ENCODE measurements at places on chromosomes 3 and 15. TPM values are rescaled to one million over a fixed set of nuclear protein-coding genes. Genes with fewer than 3 reads are reported as not detected.

- no peak for DNase-seq
These were observed 438.8 kb upstream of the TGFBR2 start for GRCh38 chr3:30167541-30168011.

DNA sequence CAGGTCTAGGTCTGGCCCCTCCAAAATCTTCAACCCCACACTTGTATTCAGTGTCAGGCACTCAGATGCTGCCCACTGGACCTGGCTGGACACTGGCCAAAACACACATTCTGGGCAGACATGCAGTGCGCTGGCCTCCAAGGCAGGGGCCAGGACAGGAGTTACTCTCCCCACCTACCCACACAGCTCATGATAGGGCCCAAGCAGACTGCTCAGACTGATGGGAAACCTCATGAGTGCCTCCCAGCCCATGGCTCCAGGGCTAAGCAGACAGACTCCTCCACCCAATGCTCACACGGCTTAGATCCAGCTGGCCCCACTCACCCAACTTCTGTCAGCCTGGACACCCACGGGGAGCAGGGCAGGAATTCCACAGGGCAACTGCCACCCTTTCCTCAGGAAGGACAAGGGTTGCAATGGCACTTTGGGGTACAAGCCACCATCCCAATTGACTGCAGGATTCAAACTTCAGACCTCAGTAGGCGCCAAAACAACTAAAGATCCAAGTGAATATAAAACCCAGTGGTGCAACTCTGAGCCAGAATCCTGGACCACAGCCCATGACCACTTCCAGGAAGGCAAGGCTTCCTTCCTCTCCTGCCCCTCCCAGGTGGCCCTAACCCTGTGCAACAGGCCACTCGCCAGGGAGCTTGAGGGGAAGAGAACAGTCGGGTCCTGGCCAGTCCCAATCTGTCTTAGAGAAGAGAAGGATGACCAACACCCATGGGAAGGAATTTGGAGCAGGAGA, 1.4 kb downstream of the LTF start:
- DNase-seq, result no peak

- no peak for DNase-seq
These were observed 93.7 kb downstream of the MCTP2 start for GRCh38 chr15:94324835-94325767.

GRCh38 chr3:16653712-16654111, 48.5 kb upstream of the DAZL start:
- no peak for DNase-seq

DNA sequence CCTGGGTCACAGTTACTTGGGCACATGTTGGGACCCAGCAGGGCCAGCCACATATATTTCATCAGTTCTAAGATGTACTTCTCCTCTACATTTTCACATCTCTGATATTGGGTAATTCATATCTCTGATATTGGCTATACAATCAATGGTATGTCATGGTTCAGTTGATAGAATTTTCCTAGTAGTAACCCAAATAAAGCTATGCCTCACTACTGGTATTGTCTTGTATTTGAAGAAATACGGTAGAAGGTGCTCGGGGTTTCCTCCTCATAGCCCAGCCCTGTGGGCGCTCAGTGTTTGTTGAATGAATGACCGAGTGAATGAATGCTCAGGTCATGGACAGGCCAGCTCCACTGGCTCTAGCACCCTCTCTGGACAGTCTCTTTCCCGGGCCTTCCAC, 94.1 kb downstream of the RAB11A start:
- DNase-seq, result no peak

Gene ADGRG7
- 56.1 TPM for polyA plus RNA-seq

GRCh38 chr3:37453393-37454389, 279.3 kb upstream of the LRRFIP2 start:
- DNase-seq, result peak; percentile 67

Gene BAHD1
- 28.1 TPM for polyA plus RNA-seq

DNA sequence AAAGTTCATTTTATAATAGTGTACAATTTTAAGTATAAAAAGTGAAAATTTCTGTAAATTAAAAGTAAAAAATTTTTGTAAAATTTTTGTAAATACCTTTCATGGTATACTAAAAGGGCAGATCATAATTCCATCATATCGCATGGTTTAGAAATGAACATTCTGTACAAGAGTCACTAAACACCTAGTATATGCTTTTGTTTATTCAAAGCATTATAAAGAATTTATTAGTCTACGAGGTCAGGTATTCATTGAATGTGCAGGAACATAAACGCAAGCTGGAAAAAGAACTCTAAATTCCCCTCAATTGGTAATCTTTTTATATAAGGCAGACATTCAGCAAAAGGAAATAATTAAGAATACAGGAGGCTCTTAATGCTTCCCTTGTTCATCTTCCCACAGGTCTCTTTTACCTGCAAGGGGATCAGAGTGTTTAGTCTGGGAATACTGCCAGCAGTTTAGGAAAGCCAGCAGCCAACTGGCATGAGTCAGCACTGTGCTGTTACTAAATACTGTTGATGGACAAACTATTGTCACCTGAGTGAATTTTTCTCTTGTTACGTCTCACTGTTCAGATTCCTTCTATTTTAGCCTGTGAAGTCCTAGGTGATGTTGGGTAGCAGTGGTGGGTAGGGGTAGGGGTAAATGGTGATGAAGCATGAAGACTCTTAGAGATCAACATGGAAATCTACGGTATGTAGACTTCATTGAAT, 70.1 kb downstream of the UQCC5 start:
- DNase-seq, result no peak

DNA sequence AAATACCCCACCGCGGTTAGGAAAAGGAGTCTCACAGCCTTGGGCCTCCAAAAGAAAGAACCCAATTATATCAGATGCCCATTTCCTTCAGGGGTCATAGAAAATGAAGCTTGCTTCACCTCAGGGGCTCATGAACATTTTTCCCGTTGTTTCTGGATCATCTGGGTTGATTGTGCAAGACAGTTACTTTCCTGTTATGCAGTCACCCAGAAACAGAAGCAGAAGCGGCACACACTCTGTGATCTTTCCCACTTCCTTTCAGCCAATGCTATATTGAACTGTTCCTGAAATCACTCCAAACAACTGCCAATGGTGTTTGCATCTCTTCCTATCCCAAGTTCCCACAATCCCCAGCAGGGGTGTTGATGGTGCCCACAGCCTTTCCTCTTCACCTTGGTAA, 295.6 kb upstream of the RASGRP1 start:
- DNase-seq, result no peak

Gene FETUB
- not detected for polyA plus RNA-seq

- DNase-seq, result no peak
These were observed 324.6 kb upstream of the IL12A start for GRCh38 chr3:159664006-159664405.

Gene LRTM1
- polyA plus RNA-seq, result 0.25 TPM

DNA sequence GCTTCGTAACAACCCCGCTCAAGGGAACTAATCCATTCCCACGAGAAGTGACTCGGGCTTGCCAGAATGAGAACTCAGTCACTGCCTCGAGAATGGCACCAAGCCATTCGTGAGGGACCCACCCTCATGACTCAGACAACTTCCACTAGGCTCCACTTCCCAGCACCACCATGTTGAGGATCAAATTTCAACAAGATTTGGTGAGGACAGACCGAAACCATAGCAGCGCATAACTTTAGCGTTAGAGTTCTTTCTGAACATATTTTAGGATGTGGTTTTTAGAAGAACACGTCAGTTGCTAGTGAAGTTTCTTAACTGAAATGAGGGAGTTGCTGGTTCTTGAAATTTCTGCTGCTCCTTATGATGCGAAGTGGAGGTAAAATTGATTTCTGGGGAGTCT, 13.5 kb downstream of the PTPRG start:
- no peak for DNase-seq

GRCh38 chr3:125594581-125595011, 701 bp downstream of the OSBPL11 start:
- no peak for DNase-seq

DNA sequence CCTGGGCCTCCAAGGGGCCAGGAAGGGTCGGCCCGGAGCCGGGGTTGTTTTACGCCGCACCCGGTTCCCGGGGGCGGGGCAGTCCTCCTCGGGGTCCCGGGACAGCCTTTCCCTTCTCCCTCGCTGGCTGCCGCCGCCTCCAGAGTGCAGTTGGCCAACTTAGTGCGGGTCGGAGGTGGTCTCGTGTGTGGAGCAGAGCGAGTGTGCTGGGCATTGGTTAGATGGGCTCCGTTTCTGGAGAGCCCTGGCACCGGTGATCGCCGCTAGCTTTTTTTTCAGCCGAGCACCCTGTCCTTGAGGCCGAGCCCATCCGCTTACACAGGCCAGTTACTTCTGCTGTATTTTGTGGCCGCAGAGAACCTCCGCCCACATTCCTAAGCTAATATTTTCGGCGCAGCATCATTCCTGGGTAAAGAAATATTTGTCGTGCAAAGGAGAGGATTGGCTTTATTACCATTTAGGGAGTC, 585 bp downstream of the KIF23 start:
- DNase-seq, result peak; percentile 50

GRCh38 chr3:48429960-48430707, at the start of gene PLXNB1:
Gene PLXNB1 (minus strand): TSS chr3:48430086. CDS start chr3:48424611, 5,475 bp downstream.
- DNase-seq, result peak; percentile 98

DNA sequence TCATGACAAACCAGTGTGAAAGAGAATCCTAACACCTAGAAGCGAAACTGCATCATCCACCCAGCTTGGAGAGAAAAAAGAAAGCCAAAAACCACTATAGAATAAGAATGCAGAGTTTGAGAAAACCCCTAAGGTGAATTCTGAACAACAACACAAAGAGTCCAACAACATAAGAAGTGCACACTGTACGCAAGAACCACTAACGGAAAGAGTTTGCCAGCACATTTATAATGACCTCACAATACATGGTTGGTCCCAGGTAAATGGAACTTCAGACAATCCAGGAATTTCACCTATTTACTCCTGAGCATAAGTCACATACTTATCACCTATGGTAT, 128.3 kb upstream of the BHLHE40 start:
- peak; percentile 9 for DNase-seq

DNA sequence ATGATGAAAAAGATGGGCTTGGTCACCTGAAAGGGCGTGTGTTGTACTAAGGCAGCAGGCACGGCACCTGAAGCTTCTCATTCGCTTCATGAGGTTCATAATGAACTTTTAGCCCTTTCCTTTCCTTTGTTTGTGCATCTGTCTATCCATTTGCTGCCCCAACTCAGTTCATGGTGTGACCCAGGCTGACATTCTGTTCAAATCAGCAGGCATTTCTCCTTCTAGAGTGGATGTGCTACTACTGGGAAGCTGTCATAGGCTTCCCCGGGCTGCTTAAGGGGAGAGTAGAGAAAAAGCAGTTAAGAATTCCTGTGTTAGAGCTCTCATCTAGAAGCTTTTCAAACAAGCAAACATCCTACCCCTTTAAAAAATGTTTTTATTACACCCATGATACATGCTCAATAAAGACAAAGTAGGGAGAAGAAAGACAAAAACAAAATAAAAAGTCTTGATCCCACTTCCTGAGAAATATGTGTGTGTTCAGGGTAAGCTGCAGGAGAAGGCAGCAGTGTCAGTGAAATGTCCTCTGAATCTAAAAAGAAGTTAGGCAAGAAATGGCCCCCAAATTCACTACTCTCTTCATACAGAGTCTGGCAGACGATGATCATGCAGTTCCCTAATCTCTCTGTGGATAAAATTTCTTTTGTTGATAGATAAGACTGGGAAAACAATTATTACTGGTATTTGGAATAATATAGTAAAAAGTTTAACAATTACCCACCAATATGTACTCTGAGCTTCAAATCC, 136.9 kb upstream of the PFN2 start:
- no peak for DNase-seq

GRCh38 chr3:27696906-27697305, 25.2 kb downstream of the EOMES start:
- DNase-seq, result no peak

Gene CCDC14
- polyA plus RNA-seq, result 72.5 TPM

Gene ANKRD34C
- not detected for polyA plus RNA-seq

Gene TRAT1
- polyA plus RNA-seq, result 1.2 TPM

Gene ROBO1
- polyA plus RNA-seq, result 16.2 TPM

GRCh38 chr15:50886139-50886467, 22.4 kb upstream of the AP4E1 start:
- no peak for DNase-seq

GRCh38 chr15:69976366-69976994, 121.2 kb downstream of the TLE3 start:
- peak; percentile 41 for DNase-seq

Gene HHATL
- polyA plus RNA-seq, result 0.18 TPM

GRCh38 chr3:197168063-197168462, 130.3 kb downstream of the DLG1 start:
- no peak for DNase-seq

DNA sequence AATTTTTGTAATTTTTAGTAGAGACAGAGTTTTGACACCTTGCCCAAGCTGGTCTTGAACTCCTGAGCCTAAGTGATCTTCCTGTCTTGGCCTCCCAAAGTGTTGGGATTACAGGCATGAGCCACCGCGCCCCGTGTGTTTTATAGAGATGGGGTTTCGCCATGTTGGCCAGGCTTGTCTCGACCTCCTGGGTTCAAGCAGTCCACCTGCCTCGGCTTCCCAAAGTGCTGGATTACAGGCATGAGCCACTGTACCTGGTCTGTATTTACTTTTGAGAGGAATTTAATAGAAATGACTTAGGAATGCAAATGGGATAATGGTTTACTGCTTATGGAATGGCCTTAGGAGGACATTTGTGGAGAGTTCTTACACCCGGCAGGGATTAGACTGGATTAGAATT, 10.8 kb downstream of the TATDN2 start:
- DNase-seq, result no peak

Gene MUC4
- 4.4 TPM for polyA plus RNA-seq

- DNase-seq, result no peak
These were observed 36.8 kb upstream of the CCDC50 start for GRCh38 chr3:191292243-191293015.

Gene KBTBD13
- 0.04 TPM for polyA plus RNA-seq

DNA sequence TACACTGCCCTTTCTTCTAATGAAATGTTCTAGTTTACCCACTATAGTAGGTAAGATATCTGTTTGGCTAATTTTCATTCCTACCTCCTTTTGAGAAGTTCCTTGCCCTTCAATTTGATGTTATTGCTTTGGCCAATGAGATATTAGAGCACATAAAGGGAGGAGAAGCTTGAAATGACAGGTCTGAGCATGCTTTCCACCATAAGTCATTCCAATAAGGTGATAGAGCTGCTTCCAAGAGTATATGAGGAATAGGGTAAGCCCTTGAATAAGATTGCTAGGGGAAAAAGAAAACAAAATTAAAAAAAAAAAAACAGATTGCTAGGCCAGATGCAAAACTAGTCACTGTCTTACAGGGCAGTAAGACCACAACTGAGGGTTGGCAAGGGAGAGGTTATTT, 78.9 kb upstream of the TRIM42 start:
- no peak for DNase-seq

GRCh38 chr3:170038434-170039110, 777 bp downstream of the GPR160 start:
- DNase-seq, result peak; percentile 62

- peak; percentile 22 for DNase-seq
These were observed at the start of gene SAMMSON for GRCh38 chr3:69999140-70000027. Gene SAMMSON (plus strand): TSS chr3:69999733.

Gene PLA2G4D
- 0.06 TPM for polyA plus RNA-seq
